ENCODE measurements at places on chromosomes 1 and 21.

GRCh38 chr1:89780721-89781120, 40.1 kb upstream of the LRRC8D start:
- DNase-seq, result no peak

DNA sequence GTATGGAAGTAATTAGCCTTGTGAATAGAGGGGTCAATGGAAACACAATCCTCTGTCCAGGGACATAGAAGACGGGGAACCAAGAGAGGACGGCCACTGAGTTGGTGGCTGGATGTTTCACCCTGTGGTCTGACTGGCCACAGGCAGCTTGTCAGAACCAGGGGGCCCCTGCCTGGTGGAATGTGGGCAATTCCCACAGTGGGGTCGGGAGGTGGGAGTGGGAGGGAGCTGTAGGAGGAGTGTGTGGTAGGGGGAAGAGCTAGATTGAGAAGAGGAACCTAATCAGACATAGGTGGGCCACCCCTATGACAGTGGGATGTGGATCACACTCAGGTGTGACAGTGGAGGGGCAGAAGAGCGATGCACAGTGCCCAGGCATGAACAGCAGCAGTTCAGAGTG, 31.3 kb downstream of the TRIM62 start:
- DNase-seq, result no peak

DNA sequence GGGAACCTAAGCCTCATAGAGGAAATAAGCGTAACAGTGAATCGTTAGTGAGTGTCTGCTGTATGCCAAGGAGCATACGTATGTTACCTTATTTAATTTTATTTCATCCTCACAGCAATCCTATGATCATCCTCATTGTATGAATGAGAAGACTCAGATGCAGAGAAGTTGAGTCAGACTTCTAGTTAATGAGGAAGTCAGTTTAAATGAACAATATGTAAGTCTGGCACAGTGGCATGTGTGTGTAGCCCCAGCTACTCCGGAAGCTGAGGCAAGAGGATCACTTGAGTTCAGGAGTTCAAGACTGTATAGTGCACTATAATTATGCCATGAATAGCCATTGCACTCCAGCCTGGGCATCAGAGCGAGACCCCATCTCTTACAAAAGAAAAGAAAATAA, 148.0 kb downstream of the ZZZ3 start:
- no peak for DNase-seq

DNA sequence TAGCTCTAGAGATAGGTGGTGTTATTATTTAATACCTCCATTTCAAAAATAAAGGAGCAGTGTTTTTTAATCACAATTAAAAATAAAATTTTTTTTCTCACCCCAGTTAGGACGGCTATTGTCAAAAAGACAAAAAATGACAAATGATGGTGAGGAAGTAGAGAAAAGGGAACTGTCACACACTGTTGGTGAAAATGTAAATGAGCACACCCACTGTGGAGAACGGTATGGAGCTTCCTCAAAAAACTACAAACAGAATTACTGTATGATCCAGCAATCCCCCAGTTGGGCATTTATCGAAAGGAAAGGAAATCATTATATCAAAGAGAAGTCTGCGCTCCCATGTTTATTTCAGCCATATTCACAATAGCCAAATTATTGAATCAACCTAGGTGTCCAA, 148.7 kb upstream of the NR5A2 start:
- no peak for DNase-seq

- DNase-seq, result no peak
These were observed 164.9 kb downstream of the NFIA start for GRCh38 chr1:61247051-61247825.

DNA sequence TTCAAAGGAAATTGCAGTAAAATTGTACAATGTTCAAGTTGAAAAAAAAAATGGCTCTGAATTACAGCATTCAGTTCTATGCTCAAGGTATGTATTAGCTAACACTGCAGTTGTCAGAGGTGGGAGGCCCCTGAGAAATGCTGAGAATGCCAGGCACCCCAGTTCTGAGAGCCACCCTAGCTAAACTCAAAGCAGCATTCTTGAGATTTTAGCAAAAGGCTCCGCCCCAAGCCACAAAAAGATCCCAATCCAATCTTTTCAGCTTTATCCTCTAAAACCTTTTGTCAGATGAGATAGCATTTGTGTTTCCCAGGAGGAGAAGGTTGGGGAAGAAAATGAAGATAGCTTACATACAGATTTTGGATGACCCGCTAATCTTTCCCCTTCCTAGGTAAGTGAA, 68.8 kb downstream of the SMYD2 start:
- DNase-seq, result no peak

DNA sequence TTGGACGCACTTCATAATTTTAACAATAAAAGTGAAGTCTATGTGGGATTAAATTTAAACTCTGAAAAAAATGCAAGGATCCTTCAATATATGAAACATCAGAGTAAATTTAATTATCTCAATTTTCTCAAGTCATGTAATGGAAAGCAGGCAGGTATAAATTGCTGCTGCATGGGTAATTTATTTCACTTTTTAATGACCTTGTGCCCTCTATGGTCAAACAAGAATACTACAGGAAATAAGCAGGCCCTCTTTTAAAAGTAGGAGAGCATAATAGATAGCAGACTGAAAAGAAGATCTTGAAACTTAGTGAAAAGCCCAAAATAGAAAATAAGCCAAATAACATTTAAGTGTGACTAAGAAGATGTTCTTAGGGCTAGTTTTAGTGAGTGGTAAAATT, 22.9 kb downstream of the BCAS2 start:
- no peak for DNase-seq

- DNase-seq, result no peak
These were observed 81.2 kb upstream of the RAVER2 start for GRCh38 chr1:64663668-64664067.

- DNase-seq, result no peak
These were observed 10.4 kb downstream of the TTLL10 start for GRCh38 chr1:1183833-1184775.

DNA sequence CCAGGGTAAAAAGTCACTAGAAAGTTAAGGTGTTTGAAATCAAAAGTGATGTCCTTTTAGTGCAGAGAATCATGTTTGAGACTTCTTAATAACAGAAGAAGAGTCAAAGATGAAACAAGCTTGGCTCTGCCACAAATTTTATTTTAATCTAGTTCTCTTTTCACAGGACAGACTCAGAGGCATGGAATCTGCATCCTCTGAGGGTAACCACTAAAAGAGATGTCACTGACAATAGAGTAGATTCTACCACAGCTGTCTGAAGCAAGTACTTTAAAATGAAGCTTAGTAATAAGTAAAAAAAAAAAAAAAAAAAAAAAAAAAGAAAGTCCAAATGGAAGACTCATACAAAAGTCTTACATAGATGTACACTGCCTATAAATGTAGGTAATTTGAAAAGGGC, 519.7 kb upstream of the PRMT6 start:
- DNase-seq, result no peak

- DNase-seq, result no peak
These were observed 17.8 kb downstream of the ABCG1 start for GRCh38 chr21:42236693-42237092.

GRCh38 chr1:27576806-27577227, 27.1 kb downstream of the AHDC1 start:
- no peak for DNase-seq

- no peak for DNase-seq
These were observed 4.7 kb downstream of the SNAPIN start for GRCh38 chr1:153663211-153663610.

GRCh38 chr1:52697795-52698674, at the start of gene COA7:
TSS of gene COA7 (minus strand) at chr1:52698347. CDS start at chr1:52698326, 21 bp downstream.
- DNase-seq, result peak; percentile 41

DNA sequence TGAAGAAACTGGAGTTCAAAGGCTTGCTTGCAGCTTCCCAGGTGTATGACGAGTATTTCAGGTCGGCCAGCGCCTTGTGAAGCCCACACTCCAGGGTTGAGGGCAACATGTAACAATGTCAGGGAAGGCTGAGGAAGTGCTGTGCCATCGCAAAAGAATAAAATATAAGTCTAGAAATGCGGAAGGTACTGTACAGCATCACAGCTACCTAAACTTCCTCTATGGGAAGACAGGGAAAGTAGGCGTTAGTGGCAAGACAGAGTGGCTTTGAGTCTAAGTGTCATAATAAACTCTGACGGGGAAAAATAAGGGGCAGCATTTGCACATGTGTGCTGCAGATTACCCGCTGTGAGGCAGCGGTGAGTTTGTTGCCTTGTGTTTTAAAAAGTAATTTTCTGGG, 28.9 kb downstream of the DOP1B start:
- no peak for DNase-seq

GRCh38 chr21:19508844-19509243, 1105.3 kb upstream of the TMPRSS15 start:
- DNase-seq, result no peak

- no peak for DNase-seq
These were observed 43.3 kb downstream of the TP73 start for GRCh38 chr1:3695326-3696217.

- DNase-seq, result no peak
These were observed 31.4 kb upstream of the SLAMF9 start for GRCh38 chr1:159985473-159985872.

DNA sequence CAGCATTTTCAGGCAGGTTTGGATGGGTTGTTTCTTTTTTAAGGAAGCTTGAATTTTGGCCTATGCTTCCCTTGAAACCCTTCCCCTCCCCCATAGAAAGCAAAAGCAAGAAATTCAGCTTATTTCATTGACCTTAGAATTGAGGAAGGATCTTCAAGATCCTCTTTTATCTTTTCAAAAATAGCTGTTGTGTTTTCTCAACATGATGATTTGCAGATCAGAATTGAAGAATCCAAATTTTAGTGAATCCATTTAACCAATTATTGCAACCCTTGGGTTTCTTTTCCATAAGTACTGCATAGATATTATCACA, 73.7 kb downstream of the LRRC8C start:
- DNase-seq, result no peak

- DNase-seq, result no peak
These were observed 8.3 kb upstream of the ETS2 start for GRCh38 chr21:38797470-38797869.

DNA sequence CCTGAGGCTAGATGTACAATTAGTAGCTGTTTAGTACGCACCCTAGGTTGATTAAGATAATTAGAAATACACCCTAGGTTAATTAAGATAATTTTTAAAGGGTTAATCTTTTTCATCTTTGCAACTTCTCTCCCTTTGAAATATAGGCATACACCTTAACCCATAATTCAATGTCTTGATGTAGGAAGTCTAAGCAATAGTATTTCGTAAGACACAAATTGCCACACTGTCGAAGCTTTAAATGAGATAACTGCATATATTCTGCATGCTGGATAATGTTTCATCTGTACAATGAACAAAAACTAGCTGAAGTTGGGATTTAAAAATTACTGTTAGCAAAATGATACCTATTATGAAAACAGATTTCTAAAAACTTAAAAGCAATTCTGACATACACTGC, 122.9 kb downstream of the EVI5 start:
- no peak for DNase-seq

DNA sequence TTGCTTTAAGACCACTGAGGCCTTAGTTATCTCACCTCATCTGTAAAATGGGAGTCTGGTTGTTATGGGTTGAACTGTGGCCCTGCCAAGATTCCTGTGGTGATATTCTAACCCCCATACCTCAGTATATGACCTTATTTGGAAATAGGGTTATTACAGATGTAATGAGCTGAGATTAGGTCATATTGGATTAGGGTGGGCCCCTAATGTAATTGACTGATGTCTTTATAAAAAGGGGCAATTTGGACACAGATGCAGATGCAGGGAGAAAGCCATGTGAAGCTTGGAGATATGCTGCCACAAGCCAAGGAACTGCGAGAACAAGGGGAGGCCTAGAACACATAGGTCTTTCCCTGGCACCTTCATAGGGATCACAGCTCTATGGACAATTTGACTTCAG, 3.9 kb downstream of the C1orf87 start:
- no peak for DNase-seq

DNA sequence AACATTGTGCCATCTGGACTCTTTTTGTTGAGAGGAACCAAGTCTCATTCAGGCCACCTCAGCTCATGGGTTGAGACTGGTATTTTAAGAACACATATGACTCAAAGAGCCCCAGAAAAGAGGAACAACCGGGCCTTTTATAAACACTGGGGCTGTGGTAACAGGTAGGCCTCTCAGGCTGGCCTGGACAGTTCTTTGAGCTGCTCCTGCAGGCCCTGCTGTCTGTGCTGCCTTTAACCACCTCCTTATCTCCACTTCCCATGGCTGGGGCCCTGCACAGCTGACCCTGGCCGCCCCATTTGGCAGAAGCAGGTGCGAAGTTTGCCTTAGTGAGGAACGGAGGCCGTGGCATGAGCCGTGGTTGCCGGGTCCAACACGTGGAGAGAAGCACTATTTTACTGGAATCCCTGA, 163.3 kb downstream of the RHOU start:
- no peak for DNase-seq

GRCh38 chr1:40384887-40385286, 11.4 kb downstream of the SMAP2 start:
- no peak for DNase-seq

- DNase-seq, result no peak
These were observed 121.6 kb upstream of the IRF2BP2 start for GRCh38 chr1:234731569-234732085.

DNA sequence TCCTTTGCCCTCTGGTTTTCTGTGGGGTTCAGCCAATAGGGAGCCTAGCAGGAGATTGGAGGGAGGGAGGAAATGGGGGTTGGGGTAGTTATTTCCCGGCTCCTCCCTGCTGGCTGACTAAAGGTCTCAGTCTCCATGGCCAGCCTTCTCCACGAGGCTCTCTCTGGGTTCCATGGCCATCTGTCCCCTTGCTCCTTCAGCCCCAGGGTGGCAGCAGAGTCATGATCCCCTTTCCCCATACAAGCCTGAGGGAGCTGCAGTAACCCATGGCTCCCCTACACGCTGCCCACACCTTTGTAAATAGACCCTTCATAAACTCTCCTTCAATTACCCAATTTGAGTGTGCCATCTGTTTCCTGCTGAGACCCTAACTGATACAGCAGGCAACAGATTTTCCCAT, 176.1 kb upstream of the CSF3R start:
- no peak for DNase-seq

- no peak for DNase-seq
These were observed 105.6 kb downstream of the LRRC7 start for GRCh38 chr1:69673321-69673720.

DNA sequence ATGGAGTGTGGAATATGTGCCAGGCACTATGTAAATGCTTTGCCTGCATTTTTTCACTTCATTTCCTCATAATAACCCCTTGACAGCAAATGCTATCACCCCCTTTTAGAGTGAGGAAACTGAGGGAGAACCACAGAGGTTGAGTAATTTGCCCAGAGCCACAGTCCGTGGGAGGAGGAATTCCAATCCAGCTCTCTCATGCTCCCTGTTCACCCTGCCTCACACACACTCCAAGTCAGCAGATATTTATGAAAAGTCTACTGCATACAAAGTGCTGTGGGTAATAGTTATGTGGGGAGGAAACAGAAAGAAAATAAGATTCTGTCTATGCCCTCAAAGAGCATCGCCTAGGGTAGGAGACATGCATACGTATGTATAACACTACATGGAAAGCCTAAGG, 30.9 kb upstream of the RBM15 start:
- DNase-seq, result no peak
